Left lobe of liver (tissue), 2 donors: ENCODE measurements at places on chromosomes 11 and 22.

DNA sequence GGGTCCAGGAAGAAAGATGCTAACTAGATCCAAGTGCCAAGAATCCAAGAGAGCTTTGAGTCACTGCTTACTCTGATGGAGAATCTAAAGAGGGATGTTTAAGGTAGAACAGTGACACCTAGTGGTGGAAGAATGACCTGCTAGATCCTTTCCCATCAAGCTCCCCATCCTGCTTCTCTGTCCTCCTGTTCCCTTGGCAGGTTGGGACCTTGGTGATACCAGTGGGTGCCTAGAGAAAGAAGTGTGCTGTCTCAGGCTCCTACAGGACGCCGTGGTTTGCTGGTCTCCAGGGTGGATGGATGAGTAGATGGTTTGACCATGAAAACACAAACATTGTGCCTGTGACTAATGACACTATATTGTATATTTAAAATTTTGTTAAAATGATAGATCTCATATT is 383.7 kb downstream of the TMEM135 start:
- no peak for DNase-seq

DNA sequence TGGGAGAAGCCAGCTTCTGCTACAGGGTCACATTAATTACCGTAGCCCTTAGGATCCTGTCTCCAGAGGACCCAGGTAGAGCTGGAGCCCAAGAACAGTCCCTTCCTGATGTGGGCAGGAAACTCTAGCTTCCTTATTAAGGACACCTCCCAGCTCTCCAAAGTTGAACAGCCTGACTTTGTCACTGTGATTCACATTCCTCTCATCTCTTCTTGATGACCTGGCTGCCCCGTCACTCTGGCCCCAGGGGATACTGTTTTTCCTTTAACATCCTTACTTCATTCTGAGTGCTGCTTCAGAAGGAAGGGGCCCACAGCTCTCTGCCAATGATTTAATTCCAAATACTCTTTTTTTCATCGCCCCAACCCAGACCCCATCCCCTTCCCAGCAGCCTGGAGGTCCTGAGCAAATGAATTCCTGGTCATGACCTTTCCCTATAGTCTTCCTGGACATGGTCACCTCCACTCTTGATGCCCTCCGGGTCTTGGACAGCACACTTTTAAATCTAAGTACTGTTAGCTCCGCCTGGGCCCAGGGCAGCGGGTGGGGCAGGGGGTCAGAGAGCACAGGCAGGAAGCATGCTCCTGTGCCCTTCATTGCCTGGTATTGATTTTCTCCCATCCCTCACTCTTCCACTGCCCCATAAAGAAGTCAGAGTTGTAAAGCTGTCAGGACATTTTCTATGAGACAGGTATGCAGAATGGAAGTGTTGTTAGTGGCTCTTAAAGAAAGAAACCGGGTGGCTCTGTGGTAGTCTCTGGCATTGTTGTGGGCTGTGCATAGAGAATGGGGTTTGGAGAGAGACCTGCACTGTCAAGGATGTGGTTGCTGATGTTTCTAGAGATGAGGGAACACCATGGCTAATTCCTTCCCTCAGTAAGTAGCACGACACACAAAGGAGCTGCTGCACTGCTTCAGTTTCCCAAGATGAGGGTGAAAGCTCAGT is 22.3 kb upstream of the SPON1 start:
- no peak for DNase-seq

GRCh38 chr11:61028135-61028729 is 56.8 kb downstream of the CD6 start:
- no peak for DNase-seq

DNA sequence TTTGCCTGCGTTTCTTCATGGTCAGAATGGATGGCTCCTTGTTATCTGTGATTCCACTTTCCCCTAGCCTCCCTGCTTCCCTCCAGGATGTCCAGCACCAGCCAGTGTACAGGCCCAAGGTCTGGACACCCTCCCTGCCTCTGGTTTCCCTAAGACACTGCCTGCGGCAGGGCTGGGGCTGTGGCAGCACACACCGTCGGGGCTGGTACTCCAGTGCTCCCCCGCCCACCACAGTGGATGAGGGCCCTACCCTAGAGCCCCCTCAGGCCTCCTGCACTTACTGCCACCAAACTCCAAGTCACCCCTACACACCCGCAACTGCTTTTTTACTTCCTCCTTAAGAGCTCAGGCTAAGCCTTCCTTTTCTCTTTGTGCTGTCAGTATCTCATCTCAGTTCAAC is 28.9 kb downstream of the ZNF214 start:
- no peak for DNase-seq

GRCh38 chr11:82355313-82355823 is 378.3 kb downstream of the FAM181B start:
- DNase-seq: no peak

DNA sequence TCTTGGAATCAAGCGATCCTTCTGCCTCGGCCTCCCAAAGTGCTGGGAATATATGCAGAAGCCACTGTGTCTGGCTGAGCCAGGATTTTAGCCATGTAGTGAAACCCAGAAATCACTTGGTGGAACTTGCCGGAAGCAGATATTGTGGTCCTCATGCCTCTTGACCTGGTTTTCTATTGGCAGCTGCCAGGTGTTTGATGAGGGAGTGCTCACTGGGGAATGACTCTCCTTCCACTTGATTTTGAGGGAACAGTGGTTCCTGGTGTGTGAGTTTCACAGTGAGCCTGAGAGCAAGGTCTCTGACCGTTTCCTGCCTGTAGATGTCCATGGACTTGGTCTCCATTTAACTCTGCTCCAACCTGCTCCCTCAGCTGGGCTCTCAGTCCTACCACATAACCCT is 34.7 kb upstream of the ELF5 start:
- DNase-seq: no peak

- DNase-seq: peak; percentile 62
Observed at GRCh38 chr11:18171377-18172000, 1.1 kb upstream of the MRGPRX4 start.

GRCh38 chr11:120914021-120914420 is 109.9 kb upstream of the TBCEL start:
- DNase-seq: no peak

DNA sequence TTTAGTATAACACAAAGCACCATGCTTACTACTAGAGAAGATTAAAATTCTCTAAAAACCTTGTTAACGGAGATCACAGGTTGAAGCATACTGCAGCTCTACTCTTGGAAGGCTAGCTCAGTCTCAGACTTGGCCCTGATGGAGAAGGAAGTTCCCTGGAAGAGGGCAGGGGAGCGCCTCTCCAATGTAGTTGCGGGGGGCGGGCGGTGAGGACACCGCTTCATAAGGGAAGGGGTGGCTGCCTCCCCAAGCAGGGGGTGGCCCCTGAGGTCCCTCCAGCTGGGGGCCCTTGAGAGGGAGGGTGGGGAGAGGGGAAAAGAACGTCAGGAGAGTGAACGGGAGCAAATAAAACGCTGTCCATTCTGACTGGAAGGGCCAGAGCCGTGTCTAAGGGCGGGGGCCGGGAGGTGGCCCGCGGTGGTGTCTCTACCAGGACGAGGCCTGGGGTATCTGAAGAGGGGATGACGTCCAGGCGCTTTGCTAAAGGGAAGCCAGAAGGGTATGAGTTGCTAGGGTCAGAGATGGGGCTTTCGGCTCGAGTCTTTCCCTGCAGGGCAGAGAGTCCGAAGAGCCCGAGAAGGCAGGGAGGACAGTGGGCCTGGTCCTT is 553 bp upstream of the USP47 start:
- no peak for DNase-seq

- no peak for DNase-seq
Observed at GRCh38 chr11:124096364-124096763, 18.9 kb upstream of the VWA5A start.

DNA sequence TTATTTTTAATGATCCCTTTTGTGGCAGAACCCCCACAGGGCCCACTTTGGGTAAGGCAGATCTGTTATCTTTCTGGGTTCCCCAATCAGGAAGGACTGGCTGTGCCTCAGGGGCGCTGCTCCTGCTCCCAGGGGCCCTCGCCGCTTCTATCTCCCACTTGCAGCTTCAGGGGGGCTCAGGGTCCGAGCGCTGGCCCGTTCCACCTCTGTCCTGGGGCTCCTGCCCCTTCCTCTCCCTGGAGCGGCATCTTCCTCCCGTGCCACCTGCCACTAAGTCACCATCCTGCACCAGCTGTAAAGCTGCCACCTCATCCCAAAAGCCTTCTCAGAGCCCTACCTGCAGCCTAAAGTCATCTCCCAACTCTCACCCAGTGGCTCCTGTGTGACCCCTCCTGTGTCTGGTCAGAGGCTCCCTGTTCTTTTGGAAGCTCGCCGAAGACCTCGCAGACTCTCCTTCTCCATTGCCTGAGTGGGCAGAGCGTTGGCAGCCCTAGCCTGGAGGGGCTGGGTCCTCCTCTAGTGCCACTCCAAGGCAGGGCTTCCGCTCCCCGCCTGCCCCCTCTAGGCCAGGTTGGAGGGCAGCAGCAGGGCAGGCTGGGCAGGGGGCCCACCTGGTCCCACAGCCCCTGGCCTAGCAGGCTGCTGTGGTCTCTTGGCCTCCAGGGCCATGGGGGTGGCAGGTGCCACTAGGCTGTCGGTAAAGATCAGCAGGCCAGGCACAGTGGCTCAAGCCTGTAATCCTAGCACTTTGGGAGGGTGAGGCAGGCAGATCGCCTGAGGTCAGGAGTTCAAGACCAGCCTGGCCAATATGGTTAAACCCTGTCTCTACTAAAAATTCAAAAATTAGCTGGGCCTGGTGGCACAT is 106.7 kb downstream of the MORC2 start:
- DNase-seq: peak; percentile 33

- DNase-seq: no peak
Observed at GRCh38 chr11:66559866-66560676, 8.3 kb downstream of the CTSF start.

GRCh38 chr11:103528596-103528995 is 419.4 kb downstream of the DYNC2H1 start:
- DNase-seq: no peak

DNA sequence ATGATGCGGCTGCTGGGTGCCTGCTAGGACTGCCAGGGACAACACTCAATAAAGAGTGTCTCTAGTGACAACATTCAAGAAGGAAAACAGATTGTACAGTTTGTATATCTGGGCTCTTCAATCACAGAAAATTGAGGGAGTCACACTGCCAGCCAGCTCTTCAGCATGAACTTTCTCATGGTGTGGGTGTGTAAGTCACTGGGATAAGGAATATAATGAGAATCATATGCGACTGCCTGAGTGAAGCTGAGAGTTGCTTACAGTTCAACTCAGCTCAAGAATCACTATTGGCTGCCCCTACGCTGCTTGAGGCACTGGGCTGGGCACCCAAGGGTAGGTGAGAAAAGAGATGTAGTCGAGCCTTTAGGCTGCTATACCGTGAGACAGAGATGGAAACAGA is 328.1 kb upstream of the PITPNB start:
- DNase-seq: no peak

DNA sequence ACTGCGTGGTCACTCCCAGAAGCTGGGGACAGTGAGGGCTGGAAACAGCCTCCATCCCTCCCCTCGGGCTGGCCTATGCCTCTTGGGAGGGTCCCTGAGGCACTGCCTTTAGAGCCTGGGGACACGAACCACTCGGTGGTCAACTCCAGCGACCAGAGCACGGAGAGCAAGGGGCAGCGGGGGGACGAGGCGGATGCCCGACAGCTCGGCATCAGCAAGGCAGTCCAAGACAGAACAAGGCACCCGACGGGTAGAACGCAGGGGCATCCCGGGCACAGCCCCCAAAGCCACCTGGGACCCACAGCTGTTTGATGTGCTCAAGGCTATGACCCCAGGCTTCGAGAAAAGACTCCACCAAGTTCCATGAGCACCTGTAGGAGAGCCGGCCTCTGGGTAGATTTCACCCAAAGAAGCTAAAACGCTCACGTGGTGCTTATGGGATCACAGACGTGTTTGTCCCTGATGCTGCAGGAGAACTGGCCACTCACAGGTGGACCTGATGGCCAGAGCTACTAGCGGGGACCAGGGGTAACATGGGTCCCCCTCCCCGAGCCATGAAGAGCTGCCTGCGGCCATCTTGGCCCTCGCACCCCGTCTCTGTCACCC is 510 bp upstream of the LSP1 start:
- no peak for DNase-seq
